ENCODE measurements at places on chromosomes 1 and 21.

GRCh38 chr1:108816049-108816893 lies 40.6 kb downstream of the AKNAD1 start:
- no peak for DNase-seq

- DNase-seq, result no peak
Measured at GRCh38 chr1:212683357-212683722, 16.3 kb downstream of the BATF3 start.

- DNase-seq, result no peak
Measured at GRCh38 chr1:178020968-178021640, 51.2 kb upstream of the SEC16B start.

- DNase-seq, result no peak
Measured at GRCh38 chr1:229886636-229887035, 180.4 kb upstream of the GALNT2 start.

DNA sequence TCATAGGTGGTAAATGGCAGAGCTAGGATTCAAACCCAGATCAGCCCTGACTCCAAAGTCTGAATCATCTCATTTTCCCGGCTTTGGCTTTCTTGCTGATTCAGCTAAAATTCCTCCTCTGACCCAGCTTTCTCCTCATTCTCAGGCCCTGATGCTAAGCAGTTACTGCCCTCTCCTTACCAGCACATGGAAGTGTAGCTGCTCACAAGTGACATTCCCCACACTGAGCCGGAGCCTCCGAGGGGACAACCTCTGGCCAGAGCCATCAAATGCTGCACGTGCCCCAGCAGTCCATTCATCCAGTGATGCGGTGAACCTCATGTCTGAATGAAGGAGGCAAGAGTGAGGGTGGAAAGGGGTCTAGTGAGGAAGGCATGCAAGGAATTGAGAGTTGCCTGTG lies 11.1 kb downstream of the ITGA10 start:
- no peak for DNase-seq

- no peak for DNase-seq
Measured at GRCh38 chr1:12460121-12460520, 157.9 kb downstream of the DHRS3 start.

GRCh38 chr1:208084220-208084619 lies 160.0 kb downstream of the PLXNA2 start:
- DNase-seq, result no peak

DNA sequence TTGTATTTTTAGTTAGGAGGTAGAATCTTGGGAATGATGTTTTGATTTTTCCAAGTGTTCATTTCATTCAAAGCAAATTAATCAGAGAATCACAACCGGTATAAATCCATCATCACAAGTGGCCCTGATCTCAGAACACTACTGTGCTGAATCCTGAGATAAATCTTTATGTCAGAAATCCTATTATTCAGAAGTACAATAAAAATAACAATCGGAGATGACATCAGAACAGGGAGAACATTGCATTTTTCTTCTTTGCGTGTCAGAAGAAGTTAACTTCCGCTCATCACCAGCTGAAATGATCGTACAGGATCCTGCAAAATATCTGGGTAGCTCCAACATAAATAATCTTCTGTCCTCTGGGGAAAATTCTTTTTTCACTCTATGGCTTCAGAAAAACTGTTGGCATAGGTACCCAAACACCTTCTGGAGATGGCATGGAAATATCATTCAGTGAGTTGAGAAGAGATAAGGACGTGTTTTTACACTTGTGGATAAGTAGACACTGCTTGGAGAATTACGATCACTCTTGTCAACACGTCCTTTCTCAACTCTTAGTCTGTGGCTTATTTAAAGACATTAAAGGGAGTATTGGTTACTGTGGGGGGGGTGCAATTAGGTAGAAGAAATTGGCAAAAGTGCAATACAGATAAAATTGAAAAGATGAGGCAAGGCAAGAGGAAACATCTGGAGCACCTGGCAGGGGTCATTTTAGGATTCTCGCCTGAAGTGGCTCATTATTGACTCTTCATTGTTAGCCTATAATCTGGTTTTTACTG lies 46.9 kb upstream of the SMYD2 start:
- no peak for DNase-seq

- DNase-seq, result no peak
Measured at GRCh38 chr1:38444770-38445442, 398.3 kb upstream of the POU3F1 start.

DNA sequence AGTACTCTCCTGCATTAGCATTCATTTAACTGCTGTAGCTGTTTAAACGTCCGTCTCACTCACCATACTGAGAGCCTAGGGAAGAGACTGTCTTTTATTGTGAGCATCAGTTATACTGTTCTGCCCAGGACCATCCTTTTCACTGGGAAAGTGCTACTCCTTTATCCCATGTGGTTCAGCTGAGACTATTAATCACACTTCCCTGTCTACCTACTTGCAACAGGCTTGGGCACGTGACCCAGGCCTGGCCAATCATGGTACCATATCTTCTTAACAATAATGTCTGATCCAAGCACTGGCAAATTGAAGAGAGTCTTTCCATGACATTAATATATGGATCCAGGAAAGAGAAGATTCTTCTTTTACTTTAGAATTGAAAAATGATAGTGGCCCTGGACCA lies 108.1 kb downstream of the TM2D1 start:
- DNase-seq, result no peak

DNA sequence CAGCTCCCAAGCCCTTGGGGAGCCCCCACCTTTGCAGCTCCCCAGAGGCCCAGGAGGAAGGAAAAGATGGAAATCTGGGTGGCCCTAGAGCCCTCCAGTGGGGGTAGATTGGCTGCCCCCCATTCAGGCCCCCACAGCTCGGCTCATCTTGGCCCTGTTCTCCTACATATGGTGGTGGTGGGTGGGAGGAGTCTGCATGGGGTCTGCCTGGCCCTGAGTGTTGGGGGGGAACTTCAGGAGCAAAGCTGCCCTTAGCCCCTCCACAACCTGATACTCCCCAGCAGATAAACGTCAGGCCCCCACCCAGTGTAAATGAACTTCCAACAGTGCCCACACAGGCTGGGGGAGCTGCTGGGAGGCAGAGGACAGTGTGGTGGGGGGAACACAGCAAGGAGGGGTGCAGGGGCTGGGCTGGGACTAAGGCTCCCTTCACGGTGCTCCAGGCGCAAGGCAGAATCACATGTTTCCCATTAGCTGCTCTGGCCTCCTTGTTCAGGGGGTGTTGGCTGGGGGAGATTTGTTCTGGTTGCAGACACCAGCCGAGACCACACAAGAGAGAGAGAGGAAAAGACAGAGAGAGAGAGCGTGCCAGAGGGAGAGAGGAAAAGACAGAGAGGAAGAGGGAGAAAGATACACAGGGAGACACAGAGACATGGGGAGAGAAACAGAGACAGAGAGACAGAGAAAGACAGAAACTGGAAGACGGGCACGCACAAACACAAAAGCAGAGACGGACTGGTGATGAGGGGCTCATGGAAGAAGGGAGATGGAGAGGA lies 42.6 kb downstream of the AHDC1 start:
- no peak for DNase-seq

- DNase-seq, result no peak
Measured at GRCh38 chr1:92443893-92444292, 42.8 kb downstream of the GFI1 start.

DNA sequence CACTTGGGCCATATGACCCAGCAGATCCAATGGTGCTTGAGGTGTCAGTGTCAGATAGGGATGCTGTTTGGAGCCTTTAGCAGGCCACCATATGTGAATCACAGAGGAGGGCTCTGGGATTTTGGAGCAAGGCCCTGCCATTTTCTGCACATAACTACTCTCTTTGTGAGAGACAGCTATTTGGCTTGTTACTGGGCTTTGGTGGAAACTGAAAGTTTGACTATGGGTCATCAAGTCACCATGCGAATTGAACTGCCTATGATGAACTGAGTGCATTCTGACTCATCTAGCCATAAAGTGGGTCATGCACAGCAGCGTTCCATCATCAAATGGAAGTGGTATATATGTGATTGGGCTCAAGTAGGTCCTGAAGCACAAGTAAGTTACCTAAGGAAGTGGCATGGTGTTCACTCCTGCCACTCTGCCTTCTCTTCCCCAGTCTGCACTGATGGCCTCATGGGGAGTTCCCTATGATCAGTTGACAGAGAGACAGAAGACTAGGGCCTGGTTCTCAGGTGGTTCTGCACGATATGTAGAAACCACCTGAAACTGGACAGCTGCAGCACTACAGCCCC lies 447.3 kb downstream of the AGBL4 start:
- no peak for DNase-seq

DNA sequence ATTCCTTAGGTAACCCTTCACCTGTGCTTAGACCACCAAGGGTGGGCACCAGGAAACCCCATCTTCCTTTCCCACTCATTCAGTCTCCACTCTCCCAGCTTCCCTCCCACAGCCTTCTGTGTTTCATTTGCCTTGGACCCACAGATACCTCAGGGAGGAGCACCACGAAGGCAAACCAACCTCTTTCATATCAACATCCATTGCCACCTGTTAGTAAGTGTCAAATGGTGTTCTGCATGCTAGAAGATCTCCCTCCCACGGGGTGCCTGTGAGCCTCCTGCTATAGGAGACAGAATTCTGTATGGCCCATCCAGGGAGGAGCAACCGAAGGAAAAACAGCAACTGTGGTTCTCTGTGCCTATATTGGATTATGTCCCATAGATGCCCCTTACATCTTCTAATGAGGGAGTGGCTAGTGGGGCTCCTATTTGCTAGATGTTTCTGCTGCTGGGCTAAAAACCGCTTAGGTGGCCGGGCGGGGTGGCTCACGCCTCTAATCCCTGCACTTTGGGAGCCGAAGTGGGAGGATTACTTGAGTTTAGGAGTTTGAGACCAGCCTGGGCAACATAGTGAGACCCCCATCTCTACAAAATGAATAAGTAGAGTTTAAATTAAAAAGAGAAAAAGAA lies 25.6 kb upstream of the SCCPDH start:
- no peak for DNase-seq

DNA sequence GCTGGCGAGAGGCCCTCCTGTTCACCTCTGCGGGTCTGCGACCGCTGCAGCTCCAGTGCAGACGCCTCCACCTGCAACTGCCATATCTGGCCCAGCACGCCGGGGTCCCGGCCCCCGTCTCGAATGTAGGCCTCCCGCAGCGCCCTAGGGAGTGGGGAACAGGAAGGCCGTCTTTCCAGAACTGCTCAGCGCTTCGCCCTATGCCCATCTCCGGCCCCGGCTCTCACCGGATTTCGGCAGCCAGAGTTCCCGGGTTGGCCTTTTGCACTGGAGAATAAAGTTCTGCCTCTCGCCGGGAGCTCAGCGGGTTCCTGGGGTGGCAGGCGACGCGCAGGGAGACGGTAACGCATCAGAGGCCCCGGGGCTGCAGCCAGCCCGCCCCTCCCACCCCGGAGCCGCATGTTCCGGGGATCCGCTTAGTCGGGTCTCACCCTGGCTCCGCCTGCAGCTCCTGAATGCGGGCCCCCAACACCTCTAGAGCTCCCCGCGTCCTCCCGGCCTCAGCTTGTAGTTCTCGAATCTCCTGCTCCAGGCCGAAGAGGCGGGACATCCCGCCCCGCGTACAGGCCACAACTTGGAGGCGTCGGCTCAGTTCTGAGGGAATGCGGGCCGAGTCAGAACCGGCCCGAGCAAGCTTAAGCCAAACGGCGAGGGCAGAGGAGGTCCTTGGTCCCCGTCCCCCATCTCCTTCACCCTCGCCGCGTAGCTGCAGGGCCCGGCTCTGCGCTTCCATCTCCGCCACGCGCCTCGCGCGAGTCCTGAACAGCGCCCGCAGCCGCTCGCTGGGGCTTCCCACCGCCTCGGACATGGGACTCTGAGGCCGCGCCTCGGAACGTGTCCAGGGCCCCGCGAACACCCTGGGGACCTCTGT lies 1.1 kb downstream of the CCDC17 start:
- no peak for DNase-seq

DNA sequence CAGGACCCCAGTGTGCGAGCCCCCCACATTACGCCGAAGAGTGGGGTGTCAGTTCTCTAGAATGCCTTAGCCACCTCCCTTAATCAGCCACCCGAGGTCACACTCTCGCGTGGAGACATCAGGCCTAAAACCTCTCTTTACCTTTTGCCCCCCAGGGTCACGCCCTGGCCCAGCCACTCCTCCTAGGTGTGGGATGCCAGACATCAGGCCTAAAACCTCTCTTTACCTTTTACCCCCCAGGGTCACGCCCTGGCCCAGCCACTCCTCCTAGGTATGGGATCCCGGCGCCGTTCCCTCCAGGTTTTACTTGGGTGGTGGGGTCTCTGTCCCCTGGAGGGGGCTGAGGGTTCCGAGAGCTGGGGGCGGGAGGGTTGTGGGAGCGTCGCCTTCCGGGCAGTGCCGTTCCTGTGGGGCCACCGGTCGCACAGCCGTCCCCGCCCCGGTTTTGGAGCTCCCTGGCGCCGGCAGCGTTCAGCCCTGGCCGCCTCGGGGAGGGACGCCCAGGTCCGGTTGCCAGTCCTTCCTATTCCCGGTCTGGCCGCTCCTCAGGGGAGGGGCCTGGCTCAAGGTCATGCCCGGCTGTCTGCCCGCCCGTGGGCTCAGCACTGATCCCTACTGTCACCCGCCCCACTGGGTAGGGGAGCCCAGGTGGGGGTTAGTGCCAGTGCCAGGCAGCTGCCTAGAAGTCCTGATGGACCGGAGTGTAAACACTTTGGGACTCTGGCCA lies 882 bp downstream of the VPS13D start:
- DNase-seq, result no peak

DNA sequence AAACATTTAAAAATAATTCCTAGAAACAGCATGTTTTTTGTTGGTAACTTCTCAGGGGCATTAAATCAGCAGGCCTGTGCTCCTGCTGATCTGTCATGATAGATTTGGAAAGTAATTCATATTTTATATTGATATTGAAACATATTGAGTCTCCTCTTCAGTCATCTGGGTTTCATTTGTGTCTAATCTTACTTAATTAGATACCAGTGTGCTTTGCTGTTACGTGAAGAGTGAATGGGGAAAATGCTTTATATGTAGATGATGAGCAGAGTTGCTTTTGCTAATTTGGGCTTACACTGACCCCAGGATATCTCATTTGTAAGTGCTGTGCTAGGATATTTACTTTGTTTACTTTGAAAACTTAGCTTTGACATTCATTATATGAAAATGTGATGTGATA lies 45.9 kb downstream of the CHRM3 start:
- DNase-seq, result no peak

GRCh38 chr21:34518301-34518700 lies 6.3 kb upstream of the KCNE1 start:
- no peak for DNase-seq

GRCh38 chr1:17060306-17060749 lies 6.5 kb upstream of the SDHB start:
- no peak for DNase-seq

DNA sequence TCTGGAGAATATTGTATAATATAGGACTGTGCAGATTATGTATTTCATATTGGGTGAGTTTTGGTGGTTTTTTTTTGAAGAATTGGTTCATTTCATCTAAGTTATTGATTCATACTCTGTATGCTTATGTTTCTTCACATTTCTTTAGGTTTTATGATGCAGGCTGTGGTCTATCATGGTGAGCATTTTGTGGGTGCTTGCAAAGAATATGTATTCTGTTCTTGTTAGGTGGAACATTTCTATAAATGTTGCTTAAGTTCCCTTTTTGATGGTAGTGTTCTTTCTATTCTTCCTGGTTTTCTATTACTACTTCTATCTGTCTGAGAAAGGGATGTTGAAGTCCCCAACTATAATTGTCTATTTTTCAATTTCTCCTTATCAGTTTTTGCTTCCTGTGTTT lies 42.6 kb downstream of the PKN2 start:
- no peak for DNase-seq
